ENCODE measurements at places on chromosomes 1 and 21. TPM values are rescaled to one million over a fixed set of nuclear protein-coding genes. Genes with fewer than 3 reads are reported as not detected.

The OR2L8 gene
- not detected for total RNA-seq

The CA14 gene
- total RNA-seq: not detected

The KCNA2 gene
- not detected for total RNA-seq

The SESN2 gene
- 33.2 TPM for total RNA-seq

The ADPRS gene
- 21.1 TPM for total RNA-seq

The NFASC gene
- 25.9 TPM for total RNA-seq
